Amniotic stem cell (primary cell): ENCODE measurements at places on chromosomes 12 and 14.
A peak's percentile ranks its signal among the peaks of the same experiment; 100 is the strongest.

GRCh38 chr14:55976655-55977054, 141.6 kb upstream of the PELI2 start:
- no peak for DNase-seq

DNA sequence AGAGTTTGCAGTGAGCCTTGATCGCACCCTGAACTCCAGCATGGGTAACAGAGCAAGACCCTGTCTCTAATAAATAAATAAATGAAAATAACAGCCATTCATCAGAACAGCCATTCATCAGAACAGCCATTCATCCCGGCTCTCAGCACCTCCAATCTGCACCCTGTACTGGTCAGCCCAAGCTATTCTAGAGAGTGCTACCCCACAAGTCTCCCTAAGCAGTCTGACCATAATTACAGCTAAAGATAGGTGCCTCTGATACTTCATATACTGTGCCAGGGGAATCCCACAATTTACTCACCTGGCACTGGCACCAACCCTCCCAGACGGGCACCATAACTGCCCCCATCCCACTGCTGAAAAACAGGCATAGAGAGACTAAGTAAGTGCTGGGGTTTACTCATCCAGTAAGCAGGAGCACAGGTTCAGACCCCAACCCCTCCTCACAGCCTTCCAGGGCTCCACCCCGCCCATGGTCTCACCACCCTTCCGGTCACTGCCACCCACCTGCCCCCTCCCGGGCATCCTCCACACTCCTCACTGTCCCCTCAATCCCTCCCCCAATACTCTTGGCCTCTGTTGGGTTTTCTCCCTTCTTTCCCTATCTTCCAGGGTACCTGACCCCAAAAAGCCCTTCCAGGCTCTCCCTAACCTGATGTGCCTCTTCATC, 15.2 kb upstream of the EIF5 start:
- DNase-seq, result no peak

- DNase-seq, result no peak
Measured at GRCh38 chr12:82277582-82277981, 80.6 kb downstream of the CCDC59 start.

DNA sequence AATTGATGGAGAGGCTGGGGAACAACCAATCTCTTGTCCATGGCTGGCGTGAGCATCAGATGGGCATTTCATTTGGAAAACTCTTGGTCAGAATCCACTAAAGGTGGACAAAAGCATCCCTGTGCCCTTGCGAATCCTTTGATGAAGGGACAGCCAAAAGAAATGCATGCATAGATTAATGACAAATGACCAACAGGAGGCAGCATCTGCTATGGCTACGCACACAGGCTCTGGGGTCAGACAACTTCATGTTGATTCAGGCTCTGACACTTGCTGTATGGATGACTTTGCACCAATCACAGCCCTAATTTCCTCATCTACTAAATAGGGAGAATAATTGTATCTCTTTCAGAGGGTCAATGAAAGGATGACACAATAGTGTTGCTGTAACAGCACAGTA, 117.5 kb downstream of the ASCL4 start:
- no peak for DNase-seq

- no peak for DNase-seq
Measured at GRCh38 chr12:113813229-113813541, 152.9 kb downstream of the RBM19 start.

GRCh38 chr14:52254086-52254485, 13.4 kb upstream of the PTGDR start:
- DNase-seq, result no peak

DNA sequence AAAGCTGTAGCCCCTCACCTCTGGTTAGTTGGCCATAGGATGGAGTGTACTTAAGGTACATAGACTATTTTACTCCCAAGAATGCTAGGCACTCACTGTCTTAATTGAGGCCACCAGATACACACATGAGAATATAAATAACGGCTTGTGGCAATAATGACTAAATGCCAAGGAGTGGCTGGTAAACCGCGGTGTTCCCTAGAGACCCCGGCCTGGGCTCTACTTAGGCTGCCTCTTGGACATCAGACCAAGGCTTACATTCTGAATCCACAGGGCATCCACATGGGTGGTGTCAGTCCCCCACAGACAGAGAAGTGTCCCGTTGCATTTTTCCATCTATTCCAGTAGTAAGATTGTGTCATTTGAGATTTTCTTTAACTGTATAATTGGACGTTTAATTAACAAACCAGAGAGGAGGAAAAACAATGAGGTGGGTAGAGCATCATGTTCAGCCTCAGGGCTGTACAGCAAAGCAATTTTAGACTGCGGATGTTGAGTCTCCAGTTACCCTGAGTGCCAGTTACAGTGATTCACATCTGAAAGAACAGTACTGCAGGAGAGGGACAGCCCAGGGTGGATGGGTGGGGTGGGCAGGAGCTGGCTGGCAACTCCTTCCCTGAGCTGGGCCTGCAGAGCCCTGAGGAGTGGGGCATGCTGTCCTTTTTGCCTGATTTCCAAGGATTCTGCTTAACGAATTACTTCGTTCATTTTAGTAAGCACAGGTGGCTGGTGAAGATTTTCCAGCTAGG, 20.5 kb downstream of the CKB start:
- DNase-seq, result no peak

DNA sequence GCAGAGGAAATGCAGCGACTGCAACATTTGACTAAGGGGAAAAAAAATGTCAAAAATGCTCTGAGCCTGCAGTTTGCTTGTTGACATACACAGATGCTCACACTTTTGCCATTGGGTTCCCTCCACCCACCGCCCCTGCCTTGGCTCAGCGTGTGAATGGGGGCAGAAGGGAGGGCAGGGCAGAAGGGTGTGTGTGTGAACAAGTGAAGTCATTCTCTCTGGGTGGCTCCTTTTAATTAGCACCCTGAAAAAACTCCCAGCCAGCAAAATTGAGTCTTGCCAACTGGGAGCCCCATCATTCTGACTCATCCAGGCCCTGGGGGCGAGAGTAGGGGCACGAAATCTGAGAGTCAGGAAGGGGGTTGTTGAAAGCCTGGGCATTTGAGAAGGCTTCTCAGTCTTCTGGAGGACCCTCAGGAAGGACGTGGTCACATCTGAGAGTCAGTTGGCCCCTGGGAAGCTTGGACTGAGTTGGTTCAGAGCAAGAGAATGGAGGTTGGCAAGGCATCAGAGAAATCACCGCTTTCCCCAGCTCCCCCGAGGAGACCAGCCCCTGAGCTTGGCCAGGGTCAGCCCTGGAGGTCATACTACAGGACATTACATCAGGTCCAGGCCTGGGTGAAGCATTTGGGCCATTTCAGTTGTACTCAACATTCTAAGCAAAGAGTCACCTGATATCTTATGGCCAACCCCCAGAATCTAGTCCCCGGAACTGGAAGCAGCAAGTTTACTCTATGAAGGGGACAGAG, 22.7 kb upstream of the KRT78 start:
- peak; percentile 69 for DNase-seq

- DNase-seq, result no peak
Measured at GRCh38 chr12:117243488-117243887, 53.2 kb upstream of the FBXO21 start.

- no peak for DNase-seq
Measured at GRCh38 chr14:33017016-33017415, 78.3 kb downstream of the NPAS3 start.

GRCh38 chr14:31785574-31785973, 224.4 kb downstream of the NUBPL start:
- no peak for DNase-seq

DNA sequence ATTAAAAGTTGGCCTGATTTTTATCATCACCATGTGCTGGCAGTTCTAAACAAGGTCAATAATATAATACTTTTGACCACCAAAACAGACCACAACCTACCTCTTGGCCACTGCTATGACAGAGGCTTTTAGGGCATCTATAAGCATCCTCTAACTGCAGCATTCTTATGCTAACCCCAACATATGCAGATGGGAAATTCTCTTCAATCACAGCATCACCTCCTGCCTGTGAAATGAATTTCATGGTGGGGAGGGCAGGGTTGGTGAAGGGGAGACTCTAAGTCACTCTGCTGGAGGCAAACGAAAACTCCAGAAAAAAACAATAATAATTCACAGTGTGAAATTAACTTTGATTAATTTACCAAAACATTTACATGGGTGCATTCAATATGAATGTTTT, 78.8 kb upstream of the FAR2 start:
- DNase-seq, result no peak

- no peak for DNase-seq
Measured at GRCh38 chr14:21015312-21015711, 9.5 kb downstream of the NDRG2 start.

GRCh38 chr12:28603801-28604200, 413.5 kb downstream of the CCDC91 start:
- DNase-seq, result no peak

DNA sequence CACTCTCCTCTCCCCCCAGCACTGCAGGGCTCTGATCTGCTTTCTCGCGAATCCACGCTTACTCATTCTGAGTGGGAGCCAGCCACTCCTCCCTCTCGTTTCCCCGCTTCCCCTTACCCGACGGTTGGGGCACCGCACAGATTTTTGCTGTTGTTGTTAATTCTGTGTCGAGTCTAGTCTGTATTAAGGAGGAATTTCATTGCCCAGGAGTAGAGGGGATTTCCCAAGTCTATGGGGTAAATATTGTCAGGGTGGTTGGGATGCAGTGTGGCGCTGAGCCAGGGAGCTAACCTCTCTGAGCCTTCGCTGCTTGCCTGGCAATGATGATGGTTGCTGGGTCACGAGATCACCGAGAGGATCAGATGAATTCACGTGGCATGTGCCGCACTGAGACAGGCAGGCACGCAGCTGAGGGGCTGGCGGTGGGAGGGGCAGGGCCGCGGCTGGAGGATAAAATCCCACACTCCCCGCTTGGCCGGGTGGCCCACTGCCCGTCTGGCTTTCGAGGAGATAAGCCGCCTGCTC, 18.5 kb downstream of the NCOR2 start:
- DNase-seq, result no peak
